ENCODE measurements at places on chromosomes 12 and 14.

GRCh38 chr14:83255015-83255726 lies 1721.5 kb upstream of the SEL1L start:
- DNase-seq = no peak

DNA sequence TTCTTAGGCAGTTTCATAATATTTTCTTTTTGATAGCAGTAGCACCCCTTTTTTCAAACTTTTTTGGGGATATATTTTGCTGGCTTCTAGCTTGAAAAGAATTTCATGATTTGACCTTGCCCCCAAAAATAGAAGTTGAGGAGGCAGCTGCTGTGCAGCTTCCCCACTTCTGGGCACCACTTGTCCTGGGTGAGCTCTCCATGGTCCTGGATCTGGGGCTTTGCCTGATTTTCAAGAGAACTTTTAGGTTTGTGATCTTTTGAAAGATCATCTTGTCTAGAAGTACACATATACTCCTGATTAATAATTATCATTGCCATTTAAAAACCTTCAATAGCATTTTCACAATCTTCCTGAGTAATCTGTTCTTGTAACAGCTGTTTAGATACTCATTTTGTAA lies 271.6 kb downstream of the NPAS3 start:
- DNase-seq = no peak

- no peak for DNase-seq
Measured at GRCh38 chr12:92619730-92620684, 82.8 kb upstream of the PLEKHG7 start.

DNA sequence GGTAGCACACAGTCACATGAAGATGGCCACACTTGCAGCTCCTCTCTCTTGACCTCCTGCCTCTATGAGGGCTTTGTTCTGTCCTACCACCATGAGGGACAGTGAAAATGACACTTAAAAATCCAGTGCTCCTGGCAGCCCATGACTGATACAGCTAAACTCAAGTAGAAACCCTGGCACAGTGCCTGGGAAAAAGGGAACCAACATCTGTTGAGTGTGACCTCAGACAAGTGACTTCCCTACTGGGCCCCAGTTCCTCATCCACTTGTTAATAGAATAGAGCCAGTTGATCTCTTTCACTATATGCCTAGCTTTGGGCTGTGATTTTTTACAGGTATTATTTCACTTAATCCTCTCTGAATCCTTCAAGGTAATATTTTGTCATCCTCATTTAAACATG lies 4.8 kb downstream of the GUCY2C start:
- no peak for DNase-seq

DNA sequence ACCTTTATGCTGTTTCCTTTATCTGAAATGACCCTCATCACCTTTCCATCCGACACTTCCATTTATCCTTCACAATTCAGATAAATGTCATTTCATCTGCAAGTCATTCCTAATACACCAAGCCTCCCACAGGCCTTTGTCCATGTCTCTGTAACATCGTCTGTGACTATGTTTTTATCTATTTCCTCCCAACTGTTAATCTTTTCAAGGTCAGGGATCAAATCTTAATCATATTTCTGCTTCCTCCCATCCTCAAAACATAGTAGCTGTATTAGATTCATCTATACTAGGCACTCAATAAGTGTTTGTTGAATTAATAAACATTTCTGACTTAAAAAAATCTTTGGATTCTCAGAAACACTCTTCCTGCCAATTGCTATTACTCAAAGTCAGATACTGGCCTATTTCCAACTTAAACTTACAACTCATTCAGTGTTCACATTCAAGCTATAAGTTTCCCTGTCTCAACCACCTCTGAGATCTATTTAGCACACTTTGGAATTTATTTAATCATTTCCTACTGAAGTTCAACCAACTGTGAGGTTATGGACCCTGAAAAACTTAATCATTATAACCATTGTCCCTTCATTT lies 100.2 kb upstream of the ALX1 start:
- no peak for DNase-seq

DNA sequence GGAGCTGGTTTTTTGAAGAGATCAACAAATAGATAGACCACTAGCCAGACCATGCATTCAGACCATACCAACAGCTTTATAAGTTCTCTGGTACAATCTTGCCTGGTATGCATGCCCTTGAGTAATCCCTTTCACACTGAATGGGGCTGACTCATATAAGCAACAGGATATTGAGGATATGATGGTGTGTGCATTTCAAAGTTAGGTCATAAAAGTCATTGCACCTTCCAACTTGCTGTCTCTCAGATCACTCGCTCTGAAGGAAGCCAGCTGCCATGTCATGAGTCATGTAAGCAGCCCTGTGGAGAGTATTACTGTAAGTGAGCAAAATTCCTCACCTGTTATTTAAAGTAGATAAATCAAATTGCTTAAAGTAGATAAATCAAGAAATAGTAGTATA lies 45.0 kb upstream of the OR6J1 start:
- DNase-seq = no peak

- DNase-seq = no peak
Measured at GRCh38 chr12:89280833-89281538, 71.3 kb downstream of the DUSP6 start.

GRCh38 chr12:100434177-100434576 lies 39.5 kb upstream of the NR1H4 start:
- DNase-seq = no peak

GRCh38 chr12:13061377-13061776 lies 17.2 kb downstream of the FAM234B start:
- no peak for DNase-seq

DNA sequence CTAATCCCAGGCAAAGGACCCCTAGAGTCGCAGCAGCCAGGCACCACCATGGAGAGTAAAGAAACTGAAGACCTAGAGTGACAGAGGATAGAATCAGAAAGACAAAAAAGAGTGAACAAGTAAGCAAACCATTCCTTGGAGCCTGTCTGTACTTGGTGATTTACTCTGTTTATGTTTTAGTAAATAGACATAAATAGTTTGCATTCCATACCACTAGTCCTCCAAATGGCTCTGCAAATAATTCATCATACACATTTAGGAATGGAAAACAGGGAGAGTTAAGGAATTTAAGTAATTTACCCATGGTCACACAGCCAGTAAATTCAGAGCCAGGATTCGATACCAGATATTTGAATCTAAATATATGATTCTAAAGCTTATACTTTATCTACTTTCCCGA lies 2.8 kb downstream of the OLR1 start:
- DNase-seq = no peak
